ENCODE measurements at places on chromosomes 13 and 19.

DNA sequence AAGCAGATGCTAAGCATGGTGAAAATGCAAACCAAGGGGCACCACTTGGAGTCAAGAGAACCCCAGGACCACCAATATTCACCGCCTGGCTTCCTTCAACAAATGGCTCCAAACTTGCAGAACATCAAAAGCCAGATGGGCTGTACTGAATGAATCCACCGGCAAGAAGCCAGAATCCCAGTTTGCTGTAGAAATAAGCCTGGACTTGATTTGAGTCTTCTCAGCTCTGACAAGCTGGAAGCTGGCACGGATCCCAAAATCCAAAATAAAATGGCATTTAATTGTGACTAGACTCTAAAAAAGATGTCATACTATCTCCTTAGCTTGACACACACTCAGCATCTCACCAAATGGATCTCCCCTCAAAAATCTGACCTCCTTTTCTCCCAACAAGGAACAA is 11.9 kb downstream of the EFNB2 start:
- no peak for DNase-seq

GRCh38 chr13:33125821-33126570 is 109.8 kb downstream of the KL start:
- no peak for DNase-seq

GRCh38 chr19:40444000-40444824 is at the start of gene SERTAD3:
Gene SERTAD3 (minus strand): TSS chr19:40444335. CDS start chr19:40442080, 2,255 bp downstream.
- DNase-seq: peak; percentile 89

- peak; percentile 38 for DNase-seq
Measured at GRCh38 chr19:56671613-56671994, at the start of gene ZNF835. Gene ZNF835 (minus strand): TSS chr19:56671757. CDS start chr19:56665198, 6,559 bp downstream.

DNA sequence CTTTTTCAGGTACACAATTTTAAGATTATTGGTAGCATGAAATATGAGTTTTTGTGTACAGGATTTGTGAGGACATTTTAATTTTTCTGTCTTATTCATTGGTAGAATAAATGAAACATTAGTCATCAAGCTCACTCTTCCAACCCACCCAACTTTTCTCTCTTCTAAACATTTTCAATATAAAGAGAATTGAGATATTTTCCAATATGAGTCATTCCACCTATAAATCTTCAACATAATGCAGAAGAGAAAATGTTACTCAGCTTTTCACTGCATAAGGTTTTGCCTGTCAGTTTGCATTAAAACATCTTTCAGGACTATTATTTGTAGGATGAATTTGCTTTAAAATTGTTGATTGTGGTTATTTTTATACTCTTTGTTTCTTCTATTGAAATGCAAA is 330.7 kb downstream of the PCDH20 start:
- no peak for DNase-seq

GRCh38 chr13:80262051-80262695 is 78.8 kb downstream of the SPRY2 start:
- no peak for DNase-seq

DNA sequence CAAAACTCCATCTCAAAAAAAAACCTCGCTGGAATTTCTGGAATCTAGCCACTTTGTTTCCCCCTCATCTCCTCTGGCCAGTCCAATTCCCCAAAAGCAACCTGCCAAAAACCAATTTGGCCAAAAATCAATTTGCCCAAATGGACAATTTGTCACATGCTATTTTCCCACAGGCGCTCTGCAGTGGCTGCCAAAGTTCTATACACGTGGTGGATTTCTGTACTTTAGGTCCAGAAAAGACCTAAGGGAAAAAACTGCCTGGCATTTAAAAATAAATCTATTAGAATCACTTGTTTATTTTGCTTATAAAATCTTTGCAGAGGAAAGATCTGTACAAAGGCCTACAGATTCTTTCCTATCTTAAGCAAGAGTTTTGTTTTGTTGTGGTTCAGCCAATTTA is 79.4 kb downstream of the MAP4K1 start:
- no peak for DNase-seq

- DNase-seq: no peak
Measured at GRCh38 chr13:103436057-103436654, 369.9 kb upstream of the SLC10A2 start.

DNA sequence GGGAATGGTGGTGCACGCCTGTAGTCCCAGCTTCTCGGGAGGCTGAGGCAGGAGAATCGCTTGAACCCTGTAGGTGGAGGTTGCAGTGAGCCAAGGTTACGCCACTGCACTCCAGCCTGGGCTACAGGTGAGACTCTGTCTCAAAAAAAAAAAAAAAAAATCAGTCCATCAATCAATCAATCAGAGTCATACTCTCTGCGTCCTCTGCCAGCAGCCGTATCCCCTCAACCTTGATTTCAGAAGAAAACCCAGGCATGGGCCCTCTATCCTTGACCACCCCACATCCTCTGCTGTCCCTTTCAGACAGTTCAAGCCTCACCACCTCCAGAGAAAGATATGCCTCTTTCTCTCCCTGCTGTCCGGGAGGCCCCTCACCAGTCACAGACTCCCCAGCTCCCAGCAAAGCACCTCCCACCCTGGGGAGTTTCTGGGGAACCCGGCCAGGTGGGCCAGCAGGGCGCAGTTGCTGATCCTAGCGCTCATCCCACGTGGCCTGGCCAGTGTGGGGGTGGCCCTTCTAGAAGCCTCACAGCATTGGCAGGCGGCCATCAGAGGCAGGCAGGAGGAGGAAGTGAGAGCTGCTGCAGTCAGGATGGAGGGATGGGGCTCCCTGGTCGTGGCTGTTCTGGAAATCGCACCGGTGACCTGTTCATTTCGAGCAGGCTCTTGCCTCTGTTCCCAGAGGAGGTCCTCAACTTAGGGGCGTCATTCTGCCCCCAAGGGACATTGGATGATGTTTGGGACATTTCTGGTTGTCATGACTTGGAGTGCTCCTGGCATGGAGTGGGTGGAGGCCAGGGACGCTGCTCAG is 10.2 kb upstream of the JSRP1 start:
- DNase-seq: no peak

- DNase-seq: peak; percentile 58
Measured at GRCh38 chr19:37334179-37335071, 36.5 kb upstream of the ZNF527 start.

All from stimulated activated CD8-positive, alpha-beta memory T cell treated with anti-CD3 and anti-CD28 coated beads, Interleukin-4, amount 100 ng/mL, for 1 hour (primary cell).